ENCODE measurements at places on chromosomes 5 and 9.

- DNase-seq, result no peak
Measured at GRCh38 chr9:12368569-12368968, 324.6 kb upstream of the TYRP1 start.

DNA sequence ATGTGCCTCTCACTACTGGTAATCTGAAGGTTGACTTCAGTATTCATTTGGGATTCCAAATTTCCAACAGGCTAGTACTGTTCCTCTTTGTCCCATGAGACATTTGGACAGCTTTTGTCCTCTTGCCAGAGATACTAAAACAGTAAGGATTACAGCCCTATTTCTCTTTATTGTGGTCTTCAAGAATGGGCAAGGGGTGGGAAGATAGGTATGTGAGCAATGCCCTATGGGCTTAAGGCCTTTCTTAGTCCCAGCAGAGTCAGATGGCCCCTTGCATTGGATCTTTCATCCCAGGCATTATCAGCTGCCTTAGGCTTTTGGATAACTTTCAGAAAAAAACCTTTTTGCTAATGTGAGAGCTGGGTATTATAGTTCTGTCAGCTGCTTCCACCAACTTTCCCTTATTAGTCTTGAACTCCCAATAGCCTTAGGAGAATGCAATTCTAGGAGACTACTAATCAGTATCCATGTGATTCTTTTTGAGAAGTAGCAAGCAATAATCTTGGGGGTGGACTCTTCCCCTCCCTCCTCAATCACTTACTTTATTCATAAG, 361.1 kb upstream of the NUDT12 start:
- no peak for DNase-seq

DNA sequence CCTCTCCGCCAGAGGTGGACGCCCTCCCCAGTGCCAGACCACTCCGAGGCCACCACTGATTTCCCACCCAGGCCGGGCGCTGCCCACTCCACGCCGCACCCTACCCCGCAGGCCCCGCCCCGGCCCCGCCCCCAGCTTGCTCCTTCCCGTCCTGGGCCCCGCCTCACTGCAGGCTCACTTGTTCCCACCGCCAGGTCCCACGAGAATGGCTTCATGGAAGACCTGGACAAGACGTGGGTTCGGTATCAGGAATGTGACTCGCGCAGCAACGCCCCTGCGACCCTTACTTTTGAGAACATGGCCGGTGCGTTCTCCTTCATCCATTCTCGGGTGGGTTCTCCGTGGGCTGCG, 6.5 kb downstream of the LRRC26 start:
- DNase-seq, result no peak

DNA sequence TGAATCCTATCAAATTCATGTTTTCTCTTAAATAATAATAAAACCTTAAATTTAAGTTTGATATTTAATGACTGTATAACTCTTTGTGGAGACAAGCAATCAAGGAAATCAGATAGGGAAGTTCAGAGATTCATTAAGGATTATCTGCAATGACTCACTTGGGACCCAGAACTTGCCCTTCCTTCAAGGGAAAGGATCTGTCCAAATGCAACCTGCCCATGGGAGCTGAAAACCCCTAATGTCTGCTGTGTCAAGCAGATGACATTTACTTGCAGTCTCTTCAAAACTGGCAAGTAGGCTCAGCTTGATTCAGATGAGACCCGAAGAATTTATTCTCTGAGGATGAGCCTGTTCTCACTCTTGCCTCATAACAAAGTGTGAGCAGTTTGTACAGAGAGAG, 1577.6 kb downstream of the EFNA5 start:
- no peak for DNase-seq

DNA sequence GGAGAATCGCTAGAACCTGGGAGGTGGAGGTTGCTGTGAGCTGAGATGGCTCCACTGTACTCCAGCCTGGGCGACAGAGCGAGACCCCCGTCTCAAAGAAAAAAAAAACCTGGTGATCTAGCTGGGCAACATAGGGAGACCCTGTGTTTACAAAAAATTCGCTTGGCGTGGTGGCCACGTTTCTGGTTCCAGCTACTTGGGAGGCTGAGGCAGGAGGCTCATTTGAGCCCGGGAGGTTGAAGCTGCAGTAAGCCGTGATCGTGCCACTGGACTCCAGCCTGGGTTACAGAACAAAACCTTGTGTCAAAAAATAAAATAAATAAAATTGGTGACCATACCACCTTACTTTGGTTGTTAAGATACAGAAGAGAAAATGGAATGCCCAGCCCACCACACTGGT, 1.8 kb upstream of the HNRNPAB start:
- no peak for DNase-seq

DNA sequence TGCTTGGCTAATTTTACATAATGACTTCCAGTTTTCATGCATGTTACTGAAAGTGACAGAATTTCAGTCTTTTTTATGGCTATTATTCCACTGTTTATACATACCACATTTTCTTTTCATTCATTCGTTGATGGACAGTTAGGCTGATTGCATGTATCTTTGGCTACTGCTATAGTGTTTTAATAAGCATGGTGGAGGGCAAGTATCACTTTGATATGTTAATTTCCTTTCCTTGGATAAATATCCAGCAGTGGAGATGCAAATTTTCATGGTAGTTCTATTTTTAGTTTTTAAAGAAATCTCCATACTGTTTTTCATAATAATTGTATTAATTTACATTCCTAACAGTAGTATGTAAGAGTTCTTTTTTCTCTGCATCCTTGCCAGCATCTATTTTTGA, 297.9 kb downstream of the PRR16 start:
- DNase-seq, result no peak

GRCh38 chr9:100084128-100084453, 14.7 kb downstream of the ERP44 start:
- no peak for DNase-seq
